Astrocyte (in vitro differentiated cells and primary cell): ENCODE measurements at places on chromosomes 13 and 19.

GRCh38 chr19:38606131-38606530 lies 11.6 kb downstream of the MAP4K1 start:
- no peaks in the 10 kb centered on the region for H3K36me3 ChIP-seq
- H3K27ac ChIP-seq: no peak overlapping the region
- no peaks in the 10 kb centered on the region for H3K27me3 ChIP-seq
- DNase-seq: no peak

DNA sequence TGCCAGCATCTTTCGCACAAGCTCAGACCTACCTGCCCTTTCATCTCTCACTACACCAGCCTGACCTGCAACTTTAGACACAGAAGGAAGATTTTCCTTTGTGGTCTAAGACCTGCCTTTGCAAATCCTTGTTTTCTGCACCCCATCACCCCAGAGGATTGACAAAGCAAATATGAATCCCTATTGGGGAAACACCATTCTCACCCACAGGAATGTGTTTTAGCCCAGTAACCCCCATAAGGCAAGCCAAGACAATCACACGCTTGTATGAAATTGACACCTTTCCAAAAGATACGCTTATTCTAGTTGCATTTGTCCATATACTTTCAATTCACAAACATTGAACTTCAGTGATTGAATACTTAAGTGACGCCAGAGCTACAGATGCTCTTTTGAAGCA lies 55.7 kb downstream of the SPATA13 start:
- peaks cover 14% of the 10 kb centered on the region for H3K4me1 ChIP-seq
- no peak overlapping the region for H3K4me3 ChIP-seq
- H3K27ac ChIP-seq: no peak overlapping the region
- H3K27me3 ChIP-seq: no peaks in the 10 kb centered on the region
- peak; percentile 41 for DNase-seq
- H3K36me3 ChIP-seq: no peaks in the 10 kb centered on the region

GRCh38 chr19:33303791-33304345 lies 1.5 kb upstream of the CEBPA start:
- H3K27me3 ChIP-seq: peaks cover 38% of the 10 kb centered on the region
- no peak for DNase-seq
- H3K36me3 ChIP-seq: no peaks in the 10 kb centered on the region
- H3K4me1 ChIP-seq: no peaks in the 10 kb centered on the region

GRCh38 chr19:58434217-58434616 lies 5.7 kb downstream of the ZNF132 start:
- peaks cover 50% of the 10 kb centered on the region for H3K36me3 ChIP-seq
- H3K4me1 ChIP-seq: peaks cover 3% of the 10 kb centered on the region
- peak; percentile 47 for DNase-seq

DNA sequence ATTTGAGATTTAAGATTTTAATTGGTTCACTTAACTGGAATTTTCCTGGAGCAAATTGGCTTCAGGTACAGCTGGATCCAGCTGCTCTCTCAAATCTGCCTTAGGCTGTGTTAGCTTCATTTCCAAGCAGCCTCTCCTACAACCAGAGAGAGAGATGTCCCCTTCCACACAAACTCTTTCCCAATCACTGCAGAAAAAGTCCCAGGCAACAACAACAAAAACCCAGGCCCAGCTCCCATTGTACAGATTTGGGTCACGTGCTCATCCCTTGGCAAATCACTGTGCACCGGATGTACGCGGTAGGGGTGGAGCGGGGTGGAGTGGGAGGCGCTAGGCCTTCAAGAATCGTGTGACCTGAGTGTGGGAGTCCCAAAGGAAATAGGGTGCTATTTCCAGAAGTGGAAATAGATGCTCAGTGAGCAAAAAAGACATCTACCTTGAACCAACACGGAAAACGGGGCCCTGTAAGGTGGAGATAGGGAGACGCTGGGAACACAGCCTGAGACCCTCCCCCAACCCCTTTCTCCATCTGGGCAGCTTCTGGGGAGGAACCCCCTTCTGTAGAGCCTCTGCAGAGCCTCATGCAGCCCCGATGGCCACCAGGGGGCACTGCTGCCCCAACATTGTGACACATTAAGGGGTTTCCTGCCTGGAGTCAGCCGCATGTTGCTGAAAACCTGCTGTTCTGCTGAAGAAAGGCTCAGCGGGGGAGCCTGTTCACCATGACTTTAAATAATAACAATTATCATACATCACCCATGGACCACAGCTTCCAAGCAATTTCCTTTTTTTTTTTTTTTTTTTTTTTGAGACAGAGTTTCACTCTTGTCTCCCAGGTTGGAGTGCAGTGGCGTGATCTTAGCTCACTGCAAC lies 25.4 kb downstream of the HPN start:
- no peaks in the 10 kb centered on the region for H3K36me3 ChIP-seq
- DNase-seq: peak; percentile 45
- H3K27me3 ChIP-seq: no peaks in the 10 kb centered on the region
- no peak overlapping the region for H3K4me3 ChIP-seq

- no peak overlapping the region for H3K27ac ChIP-seq
- H3K4me1 ChIP-seq: no peaks in the 10 kb centered on the region
- no peak for DNase-seq
- no peak overlapping the region for H3K4me3 ChIP-seq
- H3K27me3 ChIP-seq: peaks cover 4% of the 10 kb centered on the region
Observed at GRCh38 chr13:24142453-24142852, 18.1 kb upstream of the SPATA13 start.

GRCh38 chr13:41463838-41464602 lies 6.7 kb downstream of the RGCC start:
- no peak for DNase-seq
- no peak overlapping the region for H3K27ac ChIP-seq
- no peak overlapping the region for H3K4me3 ChIP-seq
- peaks cover 16% of the 10 kb centered on the region for H3K4me1 ChIP-seq
- no peaks in the 10 kb centered on the region for H3K27me3 ChIP-seq

- no peaks in the 10 kb centered on the region for H3K27me3 ChIP-seq
- no peaks in the 10 kb centered on the region for H3K36me3 ChIP-seq
- H3K4me1 ChIP-seq: no peaks in the 10 kb centered on the region
- H3K4me3 ChIP-seq: no peak overlapping the region
Observed at GRCh38 chr13:62781866-62782265, 1366.2 kb upstream of the PCDH20 start.

DNA sequence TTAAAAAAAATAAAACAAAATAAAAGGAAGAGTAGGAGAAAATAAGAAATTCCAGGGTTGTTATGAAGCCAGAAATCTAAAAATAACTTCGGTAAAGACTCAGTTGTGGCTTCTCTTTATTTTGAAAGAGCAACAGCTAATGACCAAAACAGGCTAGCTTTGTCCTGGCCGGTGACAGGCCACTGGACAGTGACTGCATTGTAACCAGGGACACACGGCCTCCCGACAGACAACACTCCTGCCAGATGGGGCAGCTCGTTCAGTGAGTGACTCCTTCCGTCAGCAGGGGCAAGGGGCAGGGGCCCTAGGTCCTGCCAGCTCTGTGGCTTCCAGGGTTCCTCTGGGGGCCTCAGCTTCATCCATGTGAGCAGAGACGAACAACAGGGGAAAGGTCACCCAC lies 173.4 kb downstream of the KATNAL1 start:
- H3K4me1 ChIP-seq: peaks cover 14% of the 10 kb centered on the region
- no peak overlapping the region for H3K27ac ChIP-seq
- H3K27me3 ChIP-seq: no peaks in the 10 kb centered on the region
- DNase-seq: no peak
- H3K4me3 ChIP-seq: no peak overlapping the region
- no peaks in the 10 kb centered on the region for H3K36me3 ChIP-seq

- peaks cover 9% of the 10 kb centered on the region for H3K36me3 ChIP-seq
- peaks cover 27% of the 10 kb centered on the region for H3K4me1 ChIP-seq
- peak overlapping the region; percentile 74 for H3K27ac ChIP-seq
- peak overlapping the region; percentile 77 for H3K4me3 ChIP-seq
Observed at GRCh38 chr19:46787040-46787330, 1.4 kb downstream of the SLC1A5 start.
